ENCODE measurements at places on chromosomes 7 and 10.
A peak's percentile ranks its signal among the peaks of the same experiment; 100 is the strongest.

- no peak overlapping the region for H3K27ac ChIP-seq
- peaks cover 16% of the 10 kb centered on the region for H3K4me1 ChIP-seq
- no peak overlapping the region for H3K4me3 ChIP-seq
- H3K36me3 ChIP-seq: peaks cover 53% of the 10 kb centered on the region
Observed at GRCh38 chr10:3166496-3167290, 5.9 kb downstream of the PITRM1 start.

DNA sequence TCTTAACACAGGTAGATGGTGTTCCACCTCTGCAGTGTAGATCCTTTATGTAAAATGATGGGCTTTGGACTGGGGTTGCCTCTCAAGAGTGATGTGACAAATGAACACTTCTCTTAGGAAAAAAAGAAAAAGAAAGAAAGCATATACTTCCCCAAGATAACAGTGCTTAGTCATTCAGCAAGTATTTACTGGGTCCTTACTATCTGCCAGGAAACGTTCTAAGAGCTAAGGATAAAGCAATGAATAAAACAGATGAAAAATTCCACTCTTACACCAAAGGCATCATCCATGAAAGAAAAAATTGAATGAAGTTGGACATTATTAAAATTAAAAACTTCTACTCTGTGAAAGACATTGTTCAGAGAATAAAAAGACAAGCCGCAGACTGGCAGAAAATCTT lies 177.3 kb downstream of the C7orf25 start:
- H3K27me3 ChIP-seq: no peaks in the 10 kb centered on the region
- H3K4me1 ChIP-seq: no peaks in the 10 kb centered on the region
- H3K27ac ChIP-seq: no peak overlapping the region
- DNase-seq: no peak
- H3K4me3 ChIP-seq: no peak overlapping the region
- H3K36me3 ChIP-seq: no peaks in the 10 kb centered on the region

GRCh38 chr7:156576216-156577058 lies 64.1 kb upstream of the RNF32 start:
- no peaks in the 10 kb centered on the region for H3K27me3 ChIP-seq
- DNase-seq: no peak
- no peak overlapping the region for H3K27ac ChIP-seq
- no peaks in the 10 kb centered on the region for H3K4me1 ChIP-seq
- no peak overlapping the region for H3K4me3 ChIP-seq
- H3K36me3 ChIP-seq: no peaks in the 10 kb centered on the region

GRCh38 chr10:125103924-125104323 lies 56.4 kb downstream of the CTBP2 start:
- H3K27ac ChIP-seq: no peak overlapping the region
- no peak overlapping the region for H3K4me3 ChIP-seq
- H3K27me3 ChIP-seq: no peaks in the 10 kb centered on the region
- no peak for DNase-seq
- peaks cover 28% of the 10 kb centered on the region for H3K4me1 ChIP-seq
- no peaks in the 10 kb centered on the region for H3K36me3 ChIP-seq

- peak overlapping the region; percentile 77 for H3K27ac ChIP-seq
- H3K4me3 ChIP-seq: no peak overlapping the region
- H3K27me3 ChIP-seq: no peaks in the 10 kb centered on the region
- no peaks in the 10 kb centered on the region for H3K36me3 ChIP-seq
- H3K4me1 ChIP-seq: peaks cover 48% of the 10 kb centered on the region
Observed at GRCh38 chr10:30821994-30822692, 192.6 kb upstream of the LYZL2 start.

DNA sequence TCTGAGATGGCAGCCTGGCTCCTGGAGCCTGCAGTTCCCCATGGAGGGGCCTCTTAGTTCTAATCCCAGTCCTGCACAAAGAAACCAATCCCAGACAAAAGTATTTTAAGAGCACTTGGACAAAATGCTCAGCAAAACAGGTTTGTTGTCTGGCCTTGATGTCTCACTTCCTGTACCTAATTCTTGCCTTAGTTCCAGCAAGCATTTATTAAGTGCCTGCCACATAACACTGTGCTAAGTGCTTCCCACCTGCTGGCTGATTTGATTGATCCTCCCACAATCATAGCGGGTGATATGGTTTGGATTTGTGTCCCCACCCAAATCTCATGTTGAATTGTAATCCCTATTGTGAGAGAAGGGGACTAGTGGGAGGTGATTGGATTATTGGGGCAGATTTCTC lies 65.7 kb upstream of the HABP2 start:
- peaks cover 7% of the 10 kb centered on the region for H3K27me3 ChIP-seq
- no peaks in the 10 kb centered on the region for H3K36me3 ChIP-seq
- H3K4me1 ChIP-seq: no peaks in the 10 kb centered on the region

DNA sequence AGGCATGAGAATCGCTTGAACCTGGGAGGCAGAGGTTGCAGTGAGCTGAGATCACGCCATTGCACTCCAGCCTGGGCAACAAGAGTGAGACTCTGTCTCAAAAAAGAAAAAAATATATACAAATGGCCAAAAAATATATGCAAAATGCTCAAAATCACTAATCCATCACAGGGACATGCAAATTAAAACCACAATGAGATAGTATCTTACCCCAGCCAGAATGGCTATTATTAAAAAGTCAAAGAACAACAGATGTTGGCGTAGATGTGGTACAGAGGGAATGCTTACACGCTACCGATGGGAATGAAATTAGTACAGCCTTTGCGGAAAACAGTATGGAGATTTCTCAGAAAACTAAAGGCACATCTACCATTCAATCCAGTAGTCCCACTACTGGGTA lies 17.4 kb downstream of the SNX8 start:
- H3K4me3 ChIP-seq: no peak overlapping the region
- H3K36me3 ChIP-seq: no peaks in the 10 kb centered on the region
- H3K4me1 ChIP-seq: no peaks in the 10 kb centered on the region
- H3K27ac ChIP-seq: no peak overlapping the region
- DNase-seq: no peak

GRCh38 chr10:129122846-129123245 lies 344.2 kb upstream of the MGMT start:
- H3K27me3 ChIP-seq: no peaks in the 10 kb centered on the region
- no peak overlapping the region for H3K27ac ChIP-seq
- H3K4me3 ChIP-seq: no peak overlapping the region
- no peak for DNase-seq

- no peak for DNase-seq
- no peak overlapping the region for H3K27ac ChIP-seq
- H3K4me3 ChIP-seq: no peak overlapping the region
- H3K36me3 ChIP-seq: no peaks in the 10 kb centered on the region
- no peaks in the 10 kb centered on the region for H3K27me3 ChIP-seq
Observed at GRCh38 chr10:103708627-103709288, 146.6 kb downstream of the SH3PXD2A start.

GRCh38 chr10:58019863-58020537 lies 247.7 kb downstream of the IPMK start:
- H3K4me1 ChIP-seq: no peaks in the 10 kb centered on the region
- no peaks in the 10 kb centered on the region for H3K27me3 ChIP-seq
- no peak overlapping the region for H3K27ac ChIP-seq
- DNase-seq: no peak
- H3K4me3 ChIP-seq: no peak overlapping the region
- H3K36me3 ChIP-seq: no peaks in the 10 kb centered on the region

GRCh38 chr7:105016709-105017656 lies 3.0 kb downstream of the KMT2E start:
- no peak for DNase-seq
- peak overlapping the region; percentile 96 for H3K4me3 ChIP-seq
- H3K4me1 ChIP-seq: peaks cover 65% of the 10 kb centered on the region
- peak overlapping the region; percentile 99 for H3K27ac ChIP-seq
- H3K36me3 ChIP-seq: no peaks in the 10 kb centered on the region

DNA sequence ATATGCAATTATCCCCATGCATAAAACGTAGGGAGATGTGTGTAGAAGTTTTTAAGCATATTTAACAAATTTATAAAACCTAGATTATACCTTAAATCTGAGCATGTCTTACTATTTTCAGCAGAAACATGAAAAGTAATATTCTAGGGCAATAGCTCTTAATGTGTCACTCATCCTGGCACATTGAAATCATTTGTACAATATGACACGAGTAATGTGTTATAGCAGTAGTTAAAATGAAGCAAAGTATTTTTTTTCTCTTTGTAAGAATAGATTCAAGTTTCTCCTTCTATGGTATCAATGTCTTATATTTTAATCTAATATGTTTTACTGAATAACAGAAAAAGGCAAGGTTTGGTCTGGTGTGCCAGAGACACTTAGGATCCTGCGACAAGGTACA lies 274.9 kb upstream of the PLXDC2 start:
- no peak overlapping the region for H3K27ac ChIP-seq
- no peaks in the 10 kb centered on the region for H3K36me3 ChIP-seq
- H3K4me1 ChIP-seq: no peaks in the 10 kb centered on the region
- no peak for DNase-seq
- no peak overlapping the region for H3K4me3 ChIP-seq

DNA sequence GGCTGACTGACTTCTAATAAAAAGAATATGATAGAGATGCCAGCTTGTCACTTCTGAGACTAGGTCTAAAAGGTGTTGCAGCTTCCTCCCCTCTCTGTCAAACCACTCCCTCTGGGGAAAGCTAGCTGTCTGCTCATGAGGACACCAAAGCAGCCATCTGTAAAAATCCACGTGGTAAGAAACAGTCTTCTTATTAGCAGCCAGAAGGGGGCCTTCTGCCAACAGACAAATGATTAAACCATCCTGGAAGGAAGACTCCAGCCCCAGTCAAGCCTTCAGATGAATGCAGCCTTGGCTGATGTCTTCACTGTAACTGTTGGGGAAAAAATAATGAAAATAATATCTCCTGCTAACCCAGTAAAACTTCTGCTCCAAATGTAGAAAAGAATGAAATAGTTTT lies 41.9 kb upstream of the DAGLB start:
- H3K27me3 ChIP-seq: no peaks in the 10 kb centered on the region
- H3K36me3 ChIP-seq: no peaks in the 10 kb centered on the region
- no peak for DNase-seq
- peaks cover 5% of the 10 kb centered on the region for H3K4me1 ChIP-seq

DNA sequence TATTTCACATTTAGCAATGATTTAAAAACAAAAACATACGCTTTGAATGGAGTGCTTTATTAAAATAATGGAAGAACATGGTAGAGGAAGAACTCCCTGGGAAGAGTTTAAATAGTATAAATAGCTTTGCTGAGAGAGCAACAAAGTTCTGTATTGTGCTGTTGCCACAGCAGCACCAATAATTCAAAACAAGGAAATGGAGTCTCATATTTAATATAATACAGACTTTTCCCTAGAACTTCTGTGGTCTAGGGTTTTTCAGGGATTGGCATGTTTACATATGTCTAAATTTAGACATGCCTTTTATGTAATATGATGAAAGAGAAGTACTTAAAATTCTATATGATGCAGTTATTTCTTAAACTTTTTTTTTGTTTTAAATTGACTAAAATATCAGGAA lies 217.2 kb upstream of the HDAC9 start:
- H3K4me1 ChIP-seq: no peaks in the 10 kb centered on the region
- DNase-seq: no peak
- no peak overlapping the region for H3K27ac ChIP-seq
- no peak overlapping the region for H3K4me3 ChIP-seq

- no peak overlapping the region for H3K4me3 ChIP-seq
- no peaks in the 10 kb centered on the region for H3K27me3 ChIP-seq
- H3K36me3 ChIP-seq: no peaks in the 10 kb centered on the region
- no peak for DNase-seq
- no peaks in the 10 kb centered on the region for H3K4me1 ChIP-seq
Observed at GRCh38 chr7:3722396-3722922, 421.4 kb downstream of the SDK1 start.

DNA sequence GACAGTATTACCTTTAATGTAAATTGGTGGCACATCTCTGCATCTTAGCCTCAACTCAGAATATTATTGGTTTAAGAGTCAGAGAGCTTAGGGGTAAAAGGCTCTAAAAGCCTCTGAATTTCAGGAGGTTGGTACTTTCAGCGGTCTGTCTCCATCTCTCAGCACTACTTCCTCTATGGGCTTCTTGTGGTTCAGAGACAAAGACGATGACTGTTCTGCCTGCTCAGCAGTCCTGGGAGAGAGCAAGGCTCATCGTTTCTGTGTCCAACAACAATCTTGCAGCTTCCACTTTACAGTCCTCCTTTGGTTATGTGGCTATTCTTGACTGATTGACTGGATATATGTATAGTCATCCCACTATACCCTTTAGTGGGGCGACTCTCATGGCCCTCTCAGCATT lies 394.7 kb downstream of the AUTS2 start:
- H3K27ac ChIP-seq: no peak overlapping the region
- no peaks in the 10 kb centered on the region for H3K27me3 ChIP-seq
- no peak overlapping the region for H3K4me3 ChIP-seq
- DNase-seq: no peak
- H3K36me3 ChIP-seq: no peaks in the 10 kb centered on the region
- H3K4me1 ChIP-seq: no peaks in the 10 kb centered on the region

Measured in esophagus squamous epithelium (tissue), 5 donors.